Iris pigment epithelial cell (primary cell): ENCODE measurements at places on chromosomes 4 and X.

- no peak for DNase-seq
Observed at GRCh38 chr4:167419468-167420140, 185.3 kb upstream of the SPOCK3 start.

DNA sequence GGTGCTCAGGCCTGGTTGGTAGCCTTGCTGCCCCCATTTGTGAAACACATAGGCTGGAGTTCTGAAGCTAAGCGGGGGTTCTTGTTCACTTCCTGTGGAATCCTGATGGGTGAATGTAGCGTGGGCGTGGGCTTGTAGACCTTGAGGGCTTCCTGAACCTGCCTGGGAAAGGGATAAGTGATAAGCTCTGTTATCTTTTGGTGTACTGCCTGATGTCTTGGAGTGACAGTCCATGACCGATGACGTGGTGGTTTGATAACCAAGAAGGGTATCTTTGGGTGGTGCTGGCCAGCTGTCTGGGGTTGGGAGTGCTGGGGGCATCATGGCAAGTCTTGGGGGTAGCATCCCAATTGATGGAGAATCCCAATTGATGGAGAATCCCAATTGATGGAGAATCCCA lies 17.5 kb upstream of the WDR1 start:
- DNase-seq: no peak

DNA sequence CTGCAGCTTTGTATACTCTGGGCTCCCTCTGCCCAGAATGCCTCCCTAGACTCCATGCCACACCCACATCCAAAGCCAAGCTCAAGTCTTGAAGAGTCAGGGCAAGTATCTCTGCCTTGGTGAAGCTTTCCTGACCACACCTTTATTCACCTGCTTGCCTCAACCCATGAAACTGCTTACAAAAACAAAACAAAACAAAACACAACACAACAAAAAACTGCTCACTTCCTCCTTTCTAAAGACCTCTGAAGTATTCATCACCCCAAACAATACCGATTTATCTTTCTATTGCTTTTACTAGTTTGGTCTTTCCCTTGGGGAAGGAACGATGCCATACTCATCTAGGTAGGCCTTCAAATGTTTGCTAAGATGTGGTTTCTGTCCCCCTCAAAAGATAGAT lies 45.0 kb downstream of the TMEM165 start:
- DNase-seq: no peak

- no peak for DNase-seq
Observed at GRCh38 chr4:145075742-145076468, 22.1 kb downstream of the ANAPC10 start.

GRCh38 chrX:129932016-129932820 lies 26.3 kb downstream of the UTP14A start:
- DNase-seq: peak; percentile 91

GRCh38 chr4:76821641-76822040 lies 76.3 kb downstream of the SOWAHB start:
- peak; percentile 32 for DNase-seq

GRCh38 chrX:46257451-46257879 lies 287.8 kb downstream of the ZNF674 start:
- DNase-seq: no peak

DNA sequence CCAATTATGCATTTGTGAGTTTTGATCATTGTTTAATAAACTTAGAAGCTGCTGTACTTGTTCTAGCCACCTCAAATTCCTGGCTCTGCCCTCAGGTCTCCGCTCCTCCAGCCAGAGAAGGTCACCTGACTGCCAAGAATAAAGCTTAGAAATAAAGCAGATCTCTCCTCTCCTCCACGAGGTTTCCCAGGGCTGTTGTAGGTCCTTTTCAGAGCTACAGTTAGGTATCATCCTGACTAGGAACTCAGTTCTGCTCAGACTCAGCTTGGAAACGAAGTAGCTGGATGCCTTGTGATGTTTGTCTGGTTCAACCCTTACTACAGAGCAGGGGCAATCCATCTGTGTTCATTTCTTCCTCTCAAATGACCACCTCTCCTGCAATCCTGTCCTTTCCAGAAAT lies 79.1 kb upstream of the RAPGEF2 start:
- DNase-seq: no peak

DNA sequence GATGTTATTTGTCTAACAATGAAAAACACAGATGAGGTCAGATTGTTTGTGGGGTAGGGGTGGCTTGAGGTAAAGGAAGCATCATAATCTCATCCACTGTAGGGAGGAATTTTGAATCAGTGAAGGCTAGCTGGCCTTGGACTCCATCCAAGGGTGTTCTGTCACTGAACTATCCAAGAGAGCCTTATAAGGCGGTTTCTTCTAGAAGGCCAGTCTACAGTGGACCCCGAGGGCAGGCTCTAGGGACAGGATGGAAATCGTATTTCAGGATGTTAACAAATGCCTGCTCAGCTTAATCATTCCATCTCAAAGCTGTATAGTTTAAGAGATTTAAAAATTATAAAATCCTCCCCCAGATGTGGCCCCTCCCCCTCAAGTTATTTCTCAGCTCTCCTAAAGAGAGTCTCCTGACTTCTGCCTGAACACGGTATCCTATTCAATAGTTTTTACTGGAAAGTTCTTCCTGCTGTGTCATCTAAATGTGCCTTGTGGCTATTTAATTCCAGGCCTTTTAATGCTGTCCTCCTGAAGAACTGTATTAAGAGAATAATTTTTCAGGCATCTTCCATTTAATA lies 8.0 kb downstream of the IGFBP7 start:
- peak; percentile 97 for DNase-seq

DNA sequence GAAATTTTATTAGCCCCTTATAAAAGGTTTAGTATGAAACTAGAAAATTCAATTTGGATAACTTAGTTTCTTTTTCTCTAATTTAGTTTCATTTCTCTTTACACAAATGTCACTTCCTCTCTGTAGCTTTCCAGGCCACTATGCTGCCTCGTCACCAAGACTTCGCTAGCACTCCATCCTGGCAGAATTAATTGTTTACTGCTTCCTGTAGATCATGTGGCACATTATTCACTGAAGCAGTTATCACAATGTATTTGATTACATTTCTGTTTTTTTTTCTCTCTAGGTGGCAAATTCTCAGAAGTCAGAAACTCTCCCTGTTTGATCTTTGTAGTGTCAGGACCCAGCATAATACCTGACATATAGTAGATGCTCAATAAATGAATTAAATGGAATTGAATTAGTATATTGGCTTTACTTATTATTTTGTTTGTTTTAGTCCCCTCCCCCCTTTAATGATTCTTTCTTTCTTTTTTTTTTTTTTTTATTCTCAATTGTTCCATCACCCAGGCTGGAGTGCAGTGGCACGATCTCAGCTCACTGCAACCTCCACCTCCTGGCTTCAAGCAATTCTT lies 9.3 kb upstream of the SAT1 start:
- no peak for DNase-seq
